ENCODE measurements at places on chromosomes 5 and 9.
A peak's percentile ranks its signal among the peaks of the same experiment; 100 is the strongest.

DNA sequence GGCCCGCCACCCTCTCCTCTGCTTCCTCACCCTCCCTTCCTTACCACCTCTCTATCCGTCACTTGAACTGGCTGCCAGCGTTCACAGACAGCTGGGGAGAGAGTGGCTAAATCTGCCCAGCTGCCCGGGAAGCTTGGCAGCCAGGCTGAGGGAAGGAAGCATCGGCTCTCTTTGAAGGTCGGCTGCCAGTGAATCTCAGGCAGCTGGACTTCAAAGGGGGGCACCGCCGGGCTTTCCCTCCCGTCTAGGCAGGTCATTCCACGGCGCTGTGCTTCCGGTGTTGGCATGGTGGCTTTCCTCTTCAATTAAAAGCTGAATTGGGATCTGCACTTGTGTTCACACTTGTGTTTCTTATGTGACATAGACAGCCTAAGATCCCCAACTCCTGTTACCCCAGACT is 174.0 kb downstream of the GDNF start:
- peak; percentile 39 for DNase-seq

GRCh38 chr5:56178823-56179222 is 54.3 kb downstream of the ANKRD55 start:
- no peak for DNase-seq

DNA sequence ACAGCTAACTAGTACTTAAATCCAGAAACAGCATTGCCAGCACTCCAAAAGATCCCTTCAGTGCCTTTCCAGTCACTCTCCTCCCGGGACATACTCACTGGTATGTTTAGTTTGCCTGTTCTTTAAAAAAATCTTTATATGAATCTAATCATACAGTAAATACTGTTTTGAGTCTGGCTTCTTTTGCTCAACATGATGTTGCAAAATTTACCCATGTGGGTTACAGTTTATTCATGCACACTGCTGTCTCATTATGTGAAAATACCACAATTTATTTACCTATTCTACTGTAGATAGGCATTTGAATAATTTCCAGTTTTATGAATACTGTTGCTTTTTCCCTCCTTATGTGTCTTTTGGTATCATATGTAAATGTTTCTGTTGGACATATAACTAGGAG is 13.5 kb downstream of the NDFIP1 start:
- DNase-seq = no peak

- DNase-seq = no peak
These were observed 349.6 kb downstream of the PDE4D start for GRCh38 chr5:59543821-59544442.

DNA sequence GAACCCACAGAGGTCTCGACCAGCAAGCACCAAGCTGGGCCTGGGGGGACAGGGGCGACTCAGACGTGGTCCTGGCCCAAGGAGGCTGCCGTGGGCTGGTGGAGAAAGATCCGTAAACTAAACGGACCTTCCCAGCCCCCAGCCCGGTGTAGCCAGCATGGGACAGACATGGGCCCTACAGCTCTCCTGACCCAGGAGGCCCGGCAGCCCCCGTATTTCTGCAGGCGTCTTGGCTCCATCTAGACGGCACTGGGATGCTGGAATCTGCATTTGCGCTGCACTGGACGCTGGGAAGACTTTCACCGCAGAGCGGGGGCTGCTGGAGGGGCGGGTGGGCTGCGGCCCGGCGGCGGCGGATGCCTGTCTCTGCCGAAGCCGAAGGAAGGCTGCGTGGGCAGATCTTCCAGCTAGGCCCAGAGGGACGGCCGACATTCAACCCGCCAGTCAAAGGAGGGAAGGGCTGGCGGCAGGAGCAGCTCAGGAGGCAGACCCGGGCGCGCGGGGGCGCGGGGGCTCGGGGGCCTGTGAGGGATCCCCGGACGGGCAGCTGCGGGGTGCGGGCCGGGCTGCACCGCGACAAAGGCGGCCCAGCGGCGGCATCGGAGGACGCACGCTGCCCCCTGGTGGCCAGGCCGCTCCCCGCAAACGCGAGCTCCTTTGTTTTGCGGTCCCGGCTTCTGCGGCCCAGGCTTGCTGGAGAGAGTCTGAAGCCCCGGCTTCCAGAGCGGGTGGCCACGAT is 266.2 kb downstream of the NSG2 start:
- DNase-seq = peak; percentile 52

DNA sequence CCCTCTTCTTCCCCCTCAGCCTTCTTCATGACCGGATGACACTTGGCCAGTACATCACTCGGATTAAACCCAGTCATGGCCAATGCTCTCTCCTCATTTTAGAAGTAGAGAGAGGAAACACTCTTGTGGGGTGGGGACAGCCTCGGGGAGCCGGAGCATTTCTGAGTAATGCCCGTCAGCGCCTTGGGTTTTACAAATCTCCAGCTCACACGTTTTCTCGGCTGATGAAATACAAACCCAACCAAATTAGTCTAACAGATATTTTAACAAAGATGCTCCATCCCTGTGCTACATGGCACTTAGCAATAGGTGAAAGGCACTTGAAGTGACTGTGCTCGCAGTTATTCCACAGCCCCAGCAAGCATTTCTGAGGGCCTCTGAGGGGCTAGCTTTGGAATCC is 51.7 kb downstream of the ZNF366 start:
- no peak for DNase-seq

DNA sequence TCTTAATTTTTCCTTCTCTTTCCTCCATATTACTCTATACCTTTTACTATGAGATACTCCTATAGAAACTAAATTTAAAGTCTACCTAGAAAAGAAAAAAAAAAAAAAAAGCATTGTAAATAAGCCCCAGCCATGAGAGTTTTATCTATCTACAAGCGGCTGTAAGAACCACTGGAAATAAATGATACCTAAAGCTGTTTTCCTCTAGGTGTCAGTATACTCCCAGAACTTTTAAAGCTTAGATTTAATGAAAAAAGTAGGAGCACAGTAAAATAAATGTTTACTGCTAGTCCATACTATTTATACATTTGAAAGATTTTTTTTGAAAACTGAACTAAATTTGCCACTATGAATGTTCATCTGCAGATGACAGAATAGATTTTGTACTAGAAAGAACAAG is 26.2 kb downstream of the TYRP1 start:
- peak; percentile 22 for DNase-seq

GRCh38 chr9:127418037-127418471 is 6.1 kb upstream of the ZNF79 start:
- DNase-seq = no peak

DNA sequence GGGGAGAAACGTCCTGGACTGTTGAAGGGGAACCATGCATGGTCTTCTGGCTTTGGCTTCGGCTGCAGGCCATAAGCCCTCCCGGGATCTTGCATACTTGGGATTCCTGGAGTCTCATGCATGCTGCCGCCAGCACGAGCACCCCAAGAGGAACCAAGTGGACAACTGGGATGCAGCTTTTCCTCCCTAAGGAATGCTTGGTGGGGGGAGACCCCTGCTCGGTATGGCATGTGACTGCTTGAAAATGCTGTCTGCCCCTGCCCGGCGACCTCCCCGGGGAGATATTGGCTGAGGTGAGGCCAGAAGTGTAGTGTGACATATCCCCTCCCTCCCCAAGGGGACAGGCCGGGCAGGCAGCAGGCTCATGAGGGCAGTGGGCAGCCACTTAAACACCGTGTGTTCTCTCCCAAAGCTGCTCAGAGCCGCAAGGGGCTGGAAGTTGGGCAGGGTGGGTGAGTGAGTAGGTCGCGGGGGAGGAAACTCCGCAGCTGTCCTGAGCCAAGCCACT is 15.7 kb downstream of the TMEM171 start:
- no peak for DNase-seq

All from NCI-H1105 (cell line).